ENCODE measurements at places on chromosomes 5 and 9. TPM values are rescaled to one million over a fixed set of nuclear protein-coding genes. Genes with fewer than 3 reads are reported as not detected.

Gene ADCY2
- not detected for total RNA-seq

Gene ANKRD31
- not detected for total RNA-seq

Gene ZNF300
- total RNA-seq: 5.1 TPM

Gene CKMT2
- total RNA-seq: not detected

Gene IQGAP2
- total RNA-seq: not detected

Gene CYSRT1
- 0.43 TPM for total RNA-seq

Gene SYNPO
- 6.1 TPM for total RNA-seq

Gene MTREX
- total RNA-seq: 57.0 TPM

Gene HARS1
- 75.7 TPM for total RNA-seq

Gene GZMA
- not detected for total RNA-seq

Gene CDX1
- total RNA-seq: not detected

Gene PCDHGA4
- total RNA-seq: 13.9 TPM

Gene MAMDC2
- not detected for total RNA-seq

Gene DHX29
- 35.8 TPM for total RNA-seq

Gene SH3PXD2B
- 20.7 TPM for total RNA-seq

Gene CTNND2
- not detected for total RNA-seq

Gene ADAMTSL2
- total RNA-seq: 0.11 TPM

Gene C5orf58
- not detected for total RNA-seq

Data from GM23248 (cell line).